ENCODE measurements at places on chromosomes 3 and 15. TPM values are rescaled to one million over a fixed set of nuclear protein-coding genes. Genes with fewer than 3 reads are reported as not detected.
A peak's percentile ranks its signal among the peaks of the same experiment; 100 is the strongest.

Gene ABTB1
- 21.7 TPM for total RNA-seq

Gene ITPKA
- 0.44 TPM for total RNA-seq

Gene UNC13C
- total RNA-seq, result not detected

Gene IQGAP1
- 173 TPM for total RNA-seq

Gene GOLGA8Q
- total RNA-seq, result 1.0 TPM

Gene NAALADL2
- total RNA-seq, result not detected

Gene BCL6
- total RNA-seq, result 17.1 TPM

Gene ACAN
- not detected for total RNA-seq

Gene SLC25A20
- 31.5 TPM for total RNA-seq

Gene C3orf85
- not detected for total RNA-seq

Gene GOLGA8O
- not detected for total RNA-seq

Gene SERINC4
- 0.20 TPM for total RNA-seq

Gene GOLGA8R
- total RNA-seq, result 0.66 TPM

Gene ZBTB38
- total RNA-seq, result 87.1 TPM

DNA sequence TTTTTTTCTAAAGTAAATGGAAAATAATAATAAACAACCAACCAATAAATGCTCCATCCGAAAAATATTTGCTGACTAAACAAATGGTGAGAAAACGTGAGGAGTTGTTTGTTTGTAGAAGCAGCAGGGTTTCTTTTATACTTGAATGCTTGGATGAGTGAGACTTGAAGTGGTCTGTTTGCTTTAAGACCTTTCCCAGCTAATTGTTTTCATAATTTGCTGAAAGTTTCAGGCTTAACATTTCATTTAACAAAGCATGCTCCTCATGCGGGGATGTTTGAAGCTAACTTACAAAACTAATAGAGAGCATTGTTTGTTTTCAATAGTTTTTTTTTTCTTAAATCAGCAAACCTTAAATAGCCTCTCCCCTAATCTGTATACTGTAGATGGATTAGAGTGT is 484.6 kb downstream of the ROBO2 start:
- no peak for DNase-seq

DNA sequence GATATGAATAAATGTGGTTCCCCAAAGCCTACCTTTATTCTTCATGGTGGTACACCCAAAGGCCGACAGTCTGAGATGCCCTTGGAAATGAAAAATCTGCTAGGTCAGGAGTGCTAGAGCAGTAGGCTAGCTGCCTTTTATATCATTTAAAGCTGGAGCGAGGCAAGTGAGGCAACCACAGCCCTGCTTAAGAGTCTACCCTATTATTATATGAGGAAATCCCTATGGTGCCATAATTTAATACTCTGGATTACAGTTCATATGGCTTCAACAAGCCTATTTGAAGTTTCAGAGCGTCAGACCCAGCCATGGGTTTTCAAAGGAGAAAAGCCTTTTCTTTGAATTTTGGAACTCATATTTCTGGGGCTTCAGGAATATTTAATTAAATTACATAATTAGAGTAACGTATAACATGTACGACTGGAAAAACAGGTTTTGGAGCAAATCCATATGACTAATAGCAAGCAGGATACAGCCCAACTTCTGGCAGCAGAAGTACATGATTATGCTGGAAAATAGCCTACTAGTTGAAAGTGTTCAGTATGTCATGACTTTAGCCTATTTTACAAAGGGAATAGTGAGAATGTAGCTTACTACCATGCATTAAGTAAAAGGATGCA is 18.0 kb upstream of the SLTM start:
- DNase-seq, result no peak

- DNase-seq, result no peak
Measured at GRCh38 chr15:63063164-63063756, 20.7 kb downstream of the TPM1 start.

DNA sequence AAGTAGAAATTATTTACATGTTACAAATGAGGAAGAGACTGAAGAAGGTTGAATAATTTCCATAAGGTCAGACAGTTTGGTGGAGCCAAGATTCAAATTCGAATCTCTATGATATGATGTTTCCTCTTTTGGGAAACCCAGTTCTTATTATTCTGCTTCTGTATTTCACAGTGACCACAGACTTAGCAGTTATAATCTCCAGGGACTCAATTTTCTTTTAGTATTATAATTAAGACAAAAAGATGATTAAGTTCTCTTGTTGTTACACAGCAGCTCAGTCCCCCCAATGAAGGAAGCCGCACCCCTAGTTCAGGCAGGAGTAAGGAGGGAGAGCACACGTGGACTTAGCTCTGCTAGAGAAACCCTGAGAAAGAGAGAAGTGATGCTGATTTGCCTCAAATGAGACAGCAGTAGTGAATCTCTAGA is 130.6 kb downstream of the CCNL1 start:
- DNase-seq, result no peak

GRCh38 chr3:4047366-4047765 is 248.1 kb downstream of the LRRN1 start:
- no peak for DNase-seq

DNA sequence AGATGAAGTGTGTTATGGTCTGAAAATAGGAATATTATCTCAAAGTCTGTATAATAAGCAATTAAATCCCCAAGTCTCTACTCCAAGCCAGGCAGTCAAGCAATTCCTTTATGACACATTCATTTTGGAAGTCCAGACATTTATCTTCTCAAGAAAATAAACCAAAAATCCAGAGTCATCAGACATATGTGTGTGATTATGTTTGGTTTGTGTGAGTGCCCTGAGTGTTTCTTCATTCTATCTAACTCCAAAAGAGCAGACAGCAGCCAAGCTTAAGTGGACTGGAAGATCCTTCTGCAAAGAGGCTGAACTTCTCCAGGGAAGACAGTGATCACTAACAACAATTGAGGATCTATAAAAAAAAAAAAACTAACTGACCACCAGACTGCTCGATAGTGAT is 239.8 kb downstream of the STAG1 start:
- no peak for DNase-seq

GRCh38 chr3:152469248-152470025 is 200.7 kb downstream of the MBNL1 start:
- DNase-seq, result no peak

DNA sequence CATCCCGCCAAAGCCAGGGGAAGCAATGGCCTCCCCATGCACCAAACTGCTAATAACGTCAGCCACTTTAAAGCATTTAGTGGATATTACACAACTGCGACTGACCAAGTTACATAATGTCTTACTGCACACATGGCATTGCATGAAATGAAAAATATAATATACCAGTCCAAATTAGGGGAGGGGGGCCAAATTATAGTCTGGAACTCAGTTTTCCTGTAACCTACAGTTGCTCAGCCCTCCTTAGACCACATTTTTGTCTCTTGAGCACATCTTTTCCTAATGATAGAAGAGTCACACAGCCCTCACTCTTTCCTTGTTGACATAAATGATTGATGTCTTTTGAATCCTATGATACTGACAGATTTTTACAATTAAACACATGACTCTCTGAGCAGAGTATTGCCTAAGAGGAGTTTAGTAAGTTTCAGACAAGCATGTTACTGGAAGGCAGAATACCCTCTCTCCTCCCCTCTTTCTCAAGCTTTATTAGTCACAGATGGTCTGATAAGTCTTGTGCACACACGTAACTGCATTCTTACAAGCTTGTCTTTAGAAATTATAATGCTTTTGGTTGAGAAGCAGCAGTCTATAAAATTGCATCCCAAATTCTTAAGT is 1.1 kb upstream of the PLD1 start:
- DNase-seq, result no peak

DNA sequence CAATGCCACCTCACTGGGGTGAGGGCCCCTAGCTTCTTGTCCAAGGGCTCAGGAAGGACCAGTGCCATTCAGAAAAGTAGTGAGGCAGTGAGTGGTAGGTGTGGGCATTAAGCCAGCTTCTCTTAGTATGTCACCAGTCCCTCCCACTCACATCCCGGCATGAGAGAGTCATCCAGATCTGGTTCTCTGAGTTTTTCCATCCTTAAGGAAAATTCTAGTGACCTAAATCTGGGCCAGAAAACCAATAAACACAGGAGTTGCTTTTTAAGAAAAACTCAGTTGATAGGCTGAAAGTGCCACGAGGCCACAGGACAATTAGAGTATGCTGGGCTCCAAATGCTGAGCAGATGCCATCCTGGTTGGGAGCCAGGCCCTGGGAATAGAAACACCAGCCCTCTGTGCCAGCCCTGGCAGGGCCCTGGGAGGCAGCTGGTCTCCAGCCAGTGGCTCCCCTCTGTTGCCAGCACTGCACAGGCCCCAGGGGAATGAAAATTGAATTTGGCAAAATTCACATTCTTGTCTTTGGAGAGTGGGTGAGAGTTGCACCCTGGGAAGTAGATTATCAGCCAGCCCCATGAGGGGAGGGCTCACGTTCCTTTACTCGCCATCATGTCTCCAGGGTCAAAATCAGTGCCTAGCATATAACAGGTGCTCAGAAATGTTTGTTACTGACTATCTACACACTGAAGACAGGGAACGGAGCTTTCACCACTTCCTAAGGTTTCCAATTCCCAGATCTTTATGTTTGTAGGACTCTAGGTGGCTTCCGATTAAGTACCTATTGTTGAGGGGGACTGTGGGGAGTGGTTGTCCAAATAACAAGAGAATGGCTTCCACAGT is 52.8 kb downstream of the FAM43A start:
- no peak for DNase-seq

GRCh38 chr3:11845651-11846050 is 1.0 kb downstream of the TAMM41 start:
- DNase-seq, result peak; percentile 19

DNA sequence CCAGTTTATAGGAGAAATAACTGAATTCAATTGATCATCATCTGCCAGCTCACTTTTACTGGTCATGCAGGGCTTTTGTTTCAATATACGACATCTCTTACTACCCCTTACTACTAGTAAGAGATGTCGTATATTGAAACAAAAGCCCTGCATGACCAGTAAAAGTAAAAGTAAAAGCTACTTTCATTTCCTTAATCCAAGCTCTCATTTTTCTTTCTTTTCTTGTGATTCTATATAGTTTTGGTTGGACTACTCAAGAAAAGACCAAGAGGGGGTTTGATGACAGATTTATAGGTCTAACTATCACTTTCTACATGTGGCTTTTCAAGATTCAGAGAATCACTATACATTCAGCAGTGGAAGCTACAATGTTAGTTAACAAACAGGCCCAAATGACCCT is 1237.3 kb downstream of the ROBO2 start:
- DNase-seq, result no peak

DNA sequence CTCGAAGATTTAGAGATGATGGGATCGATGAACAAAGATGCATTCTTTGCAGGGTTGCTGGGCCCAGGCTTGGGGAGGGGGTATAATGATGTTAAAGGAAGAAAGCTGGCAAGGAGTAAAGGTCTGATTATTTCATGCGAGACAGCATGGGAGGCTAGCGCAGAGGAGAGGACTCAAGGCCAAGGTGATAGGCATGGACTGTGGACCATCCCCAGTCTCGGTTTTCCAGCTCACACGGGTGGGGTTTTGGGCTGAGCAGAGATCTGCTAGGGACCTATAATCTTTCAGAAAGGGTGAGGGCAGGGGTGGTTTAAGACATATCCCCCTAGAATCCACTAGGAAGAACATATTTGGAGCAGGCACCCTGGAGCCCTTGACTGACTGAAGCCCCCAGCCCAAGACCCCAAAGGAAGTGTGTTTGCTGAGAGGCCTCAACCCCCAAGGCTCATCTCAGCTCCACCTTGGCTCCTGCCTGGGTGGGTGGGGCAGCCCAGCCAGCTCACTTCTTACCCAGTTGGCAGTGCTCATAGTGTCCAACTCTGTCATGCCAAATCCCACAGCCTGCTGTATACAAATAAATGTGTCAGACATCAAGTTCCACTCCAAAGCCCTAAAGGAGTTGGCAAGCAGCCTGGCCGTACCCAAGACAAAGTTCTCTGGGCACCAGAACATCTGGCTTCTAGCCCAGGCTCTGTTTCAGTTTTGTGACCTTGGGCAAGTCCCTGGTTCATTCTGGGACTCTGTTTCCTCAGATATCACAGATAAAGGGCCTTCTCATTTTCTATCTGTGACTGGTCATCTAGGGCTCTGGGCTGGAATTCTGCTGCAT is 17.9 kb downstream of the ACSBG1 start:
- no peak for DNase-seq

GRCh38 chr15:68699881-68700454 is 120.7 kb downstream of the ANP32A start:
- DNase-seq, result no peak

DNA sequence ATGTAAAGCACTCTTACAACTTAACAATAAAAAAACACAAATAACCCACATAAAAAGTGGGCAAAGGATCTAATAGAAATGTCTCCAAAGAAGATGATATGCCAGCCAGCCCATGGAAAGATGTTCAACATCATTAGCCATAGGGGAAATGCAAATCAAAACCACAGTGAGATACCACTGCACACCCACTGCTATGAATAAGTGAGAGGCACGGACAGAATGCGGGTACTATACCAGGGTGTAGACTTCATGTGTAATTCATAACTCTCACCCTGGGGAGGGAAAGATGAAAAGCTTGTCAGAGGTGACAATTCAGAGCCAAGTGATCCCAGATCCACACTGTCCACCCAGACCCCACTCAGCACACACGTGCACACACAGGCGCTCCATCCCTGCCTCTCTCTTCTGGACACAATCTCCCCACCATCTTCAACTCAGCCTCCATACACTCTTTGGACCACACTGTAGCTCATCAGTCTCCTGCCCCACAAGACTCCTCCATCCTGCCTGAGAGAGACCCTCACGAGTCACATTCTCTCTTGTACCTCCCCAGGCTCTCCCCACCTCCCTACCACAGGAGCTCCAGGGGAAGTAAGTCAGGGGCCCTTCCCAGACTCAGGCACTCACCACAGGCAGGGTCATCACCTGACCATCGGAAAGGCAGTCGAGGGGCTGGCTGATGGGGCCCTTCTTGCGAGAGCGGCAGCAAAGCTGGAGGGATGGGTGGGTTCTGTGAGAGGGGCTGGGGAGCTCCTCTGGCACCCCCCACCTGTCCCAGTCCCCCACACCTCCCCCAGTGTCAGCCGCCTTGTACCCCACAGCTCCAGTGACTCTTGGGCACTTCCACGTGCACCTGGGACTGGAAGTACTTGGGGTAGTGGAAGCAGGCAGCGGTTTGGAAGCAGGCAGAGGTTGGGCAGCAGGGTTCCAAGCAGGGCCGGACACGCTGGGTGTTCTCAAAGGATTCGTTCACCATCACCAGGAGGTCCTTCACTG is 21.3 kb downstream of the PLA2G4E start:
- DNase-seq, result no peak

GRCh38 chr3:32459450-32459849 is 43.2 kb downstream of the CMTM6 start:
- DNase-seq, result no peak

- no peak for DNase-seq
Measured at GRCh38 chr3:72279068-72279604, 494.2 kb upstream of the PROK2 start.

- DNase-seq, result no peak
Measured at GRCh38 chr3:159881828-159882309, 106.8 kb upstream of the IL12A start.

DNA sequence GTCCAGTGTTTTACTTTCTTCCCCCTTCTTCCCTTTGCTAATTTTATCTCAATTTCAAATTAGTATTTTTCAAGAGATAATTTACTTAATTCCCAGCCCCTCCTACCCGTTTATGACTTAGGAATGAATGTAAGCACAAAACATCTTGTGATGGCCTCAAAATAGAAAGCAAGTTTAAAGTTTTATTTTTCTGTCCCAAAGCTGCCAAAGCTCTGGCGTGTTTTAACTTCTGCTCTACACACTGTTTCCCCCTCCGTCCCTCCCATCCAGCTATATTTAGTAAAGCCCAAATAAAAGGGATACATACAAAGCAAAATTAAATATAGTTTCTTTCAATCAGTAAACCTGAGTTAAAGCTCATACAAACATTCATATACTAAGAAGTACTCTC is 59.9 kb downstream of the IGF2BP2 start:
- no peak for DNase-seq
